ENCODE measurements at places on chromosomes 12 and 14.

DNA sequence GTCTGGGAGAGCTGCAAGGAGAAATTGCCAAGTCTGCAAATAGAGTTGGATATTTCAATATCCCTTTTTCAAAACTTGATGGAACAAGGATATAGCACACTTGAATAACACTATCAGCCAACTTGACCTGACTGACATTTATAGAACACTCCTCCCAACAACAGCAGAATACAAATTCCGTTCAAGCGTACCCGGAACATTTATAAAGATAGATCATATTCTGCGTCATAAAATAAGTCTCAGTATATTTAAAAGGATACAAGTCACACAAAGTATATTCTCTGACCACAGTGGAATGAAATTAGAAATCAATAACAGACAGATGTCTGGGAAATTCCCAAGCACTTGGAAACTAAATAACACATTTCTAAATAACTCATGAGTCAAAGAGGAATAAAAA is 29.0 kb upstream of the MEG3 start:
- no peak for DNase-seq

- peak; percentile 56 for DNase-seq
Observed at GRCh38 chr12:92059960-92060359, 85.7 kb downstream of the BTG1 start.

GRCh38 chr12:132121283-132121682 is 22.8 kb downstream of the DDX51 start:
- no peak for DNase-seq

DNA sequence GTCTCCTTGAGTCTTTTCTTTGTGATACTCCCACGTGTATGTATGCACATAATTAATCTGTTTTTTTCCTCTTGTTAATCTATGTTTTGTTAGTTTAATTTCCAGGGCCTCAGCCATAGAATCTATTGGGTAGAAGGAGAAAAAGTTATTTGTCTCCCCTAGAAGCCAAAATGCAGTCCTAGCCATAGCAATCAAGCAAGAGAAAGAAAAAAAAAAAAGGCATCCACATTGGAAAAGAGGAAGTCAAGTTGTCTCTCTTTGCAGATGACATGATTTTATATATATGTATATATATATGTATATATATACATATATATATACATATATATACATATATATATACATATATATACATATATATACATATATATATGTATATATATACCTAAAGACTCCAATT is 25.4 kb upstream of the ETV6 start:
- no peak for DNase-seq

DNA sequence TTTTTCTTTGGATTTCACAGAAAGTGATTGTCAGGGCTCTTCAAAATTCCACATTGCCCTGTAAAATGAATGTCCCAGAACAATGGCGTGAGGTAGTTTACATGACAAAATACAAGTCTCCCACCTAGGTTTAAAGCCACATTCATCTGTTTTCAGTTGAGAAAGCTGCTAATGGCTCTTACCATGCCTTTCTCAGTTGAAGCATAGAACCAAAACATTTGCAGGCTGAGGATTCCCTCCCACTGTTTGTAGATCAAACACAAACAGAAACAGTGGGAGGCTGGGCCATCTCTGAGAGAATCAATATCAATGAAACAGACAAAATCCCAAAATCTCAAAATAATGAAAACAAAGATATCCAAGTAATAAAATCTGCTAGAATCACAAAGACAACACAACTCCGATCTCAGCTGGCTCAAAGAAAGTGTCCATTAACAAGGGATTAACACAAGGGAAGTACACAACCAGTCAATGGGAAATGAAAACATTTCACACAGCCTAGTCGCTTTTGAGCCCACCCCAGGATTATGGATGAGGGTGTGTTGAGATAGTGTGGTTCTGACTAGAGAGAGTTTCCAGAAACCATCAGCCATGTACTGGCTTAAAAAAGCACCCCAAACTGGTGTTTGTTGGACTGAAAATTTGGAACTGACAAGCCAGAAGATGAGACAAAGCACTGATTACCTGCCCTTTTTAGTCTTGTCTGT is 54.5 kb upstream of the TMEM260 start:
- no peak for DNase-seq

All from NCI-H226 (cell line).